ENCODE measurements at places on chromosomes 1 and 21.
A peak's percentile ranks its signal among the peaks of the same experiment; 100 is the strongest.

DNA sequence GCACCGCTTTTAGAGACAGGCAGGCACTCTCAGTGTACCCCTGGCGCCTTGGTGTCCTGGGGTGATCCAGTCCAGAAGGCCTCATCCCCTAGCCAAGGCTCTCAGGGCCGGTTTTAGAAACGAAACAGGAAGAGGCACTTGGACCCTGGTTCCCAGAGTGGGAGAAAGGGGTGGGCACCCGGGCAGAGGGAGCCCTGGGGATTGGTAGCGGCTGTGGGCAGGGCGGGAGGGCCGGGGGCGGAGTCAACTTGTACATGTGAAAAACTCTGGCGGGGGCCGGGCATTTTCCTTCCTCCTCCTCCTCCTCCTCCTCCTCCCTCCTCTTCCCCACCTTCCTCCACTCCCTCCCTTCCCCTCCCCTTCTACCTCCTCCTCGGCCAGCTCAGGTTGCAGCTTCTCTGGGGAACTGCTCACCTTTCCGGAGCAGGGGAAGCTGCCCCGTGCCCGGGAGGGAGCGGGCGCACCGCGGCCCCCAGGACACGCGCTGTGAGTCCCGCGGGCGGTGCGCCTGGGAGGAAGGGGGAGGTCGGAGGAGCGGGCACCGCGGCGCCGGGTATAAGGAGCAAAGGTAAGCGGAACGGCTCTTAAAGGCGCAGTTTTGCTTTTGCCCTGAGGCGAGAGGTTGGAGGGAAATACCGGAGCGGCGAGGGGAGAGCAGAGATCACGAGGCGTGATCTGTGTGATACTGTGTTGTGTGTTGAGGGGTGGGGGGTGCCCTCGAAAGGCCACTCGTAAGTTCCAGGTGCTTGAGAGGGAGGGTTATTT, at the start of gene CDK18:
Gene CDK18, plus strand, starts transcription at position 359 of the 765 bp plus-strand sequence. CDS start 18,499 bp downstream, outside the sequence.
- no peak for DNase-seq

GRCh38 chr1:234970731-234971476, 157.7 kb downstream of the TOMM20 start:
- DNase-seq, result peak; percentile 93

GRCh38 chr1:67630438-67631045, 54.5 kb upstream of the GADD45A start:
- DNase-seq, result no peak

DNA sequence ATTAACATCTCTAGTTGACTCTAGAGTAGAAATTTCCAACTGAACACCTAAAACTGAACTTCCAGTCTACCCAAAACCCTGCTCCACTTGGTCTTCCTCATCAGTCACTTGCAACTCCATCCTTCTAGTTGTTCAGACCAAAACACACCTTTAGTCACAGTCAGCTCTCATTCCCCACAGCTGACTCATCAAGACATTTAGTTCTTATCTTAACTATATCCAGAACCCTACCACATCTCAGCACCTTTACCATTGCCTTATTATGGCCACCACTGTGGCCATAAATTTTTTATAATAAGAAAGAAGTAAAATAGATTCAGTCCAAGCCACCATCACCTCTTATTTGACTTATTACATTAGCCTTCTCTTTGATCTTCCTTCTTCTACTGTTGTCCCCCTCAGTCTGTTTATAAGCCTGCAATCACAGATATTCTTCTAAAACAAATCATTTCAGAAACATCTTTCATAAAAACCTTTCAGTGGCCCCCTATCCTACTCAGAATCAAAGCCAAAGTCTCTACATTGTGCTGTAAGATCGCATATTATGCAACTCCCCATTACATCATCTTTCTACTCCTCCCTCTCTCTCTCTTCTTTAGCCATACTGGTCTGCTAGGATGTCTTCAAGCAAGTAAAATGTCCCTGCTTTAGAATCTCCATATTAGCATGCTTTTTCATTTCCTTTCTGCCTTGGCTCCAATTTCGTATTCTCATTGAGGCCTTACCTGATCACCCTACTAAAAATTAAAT, 275.9 kb downstream of the LRRC40 start:
- no peak for DNase-seq

GRCh38 chr1:182315167-182315556, 76.4 kb downstream of the GLUL start:
- DNase-seq, result no peak

DNA sequence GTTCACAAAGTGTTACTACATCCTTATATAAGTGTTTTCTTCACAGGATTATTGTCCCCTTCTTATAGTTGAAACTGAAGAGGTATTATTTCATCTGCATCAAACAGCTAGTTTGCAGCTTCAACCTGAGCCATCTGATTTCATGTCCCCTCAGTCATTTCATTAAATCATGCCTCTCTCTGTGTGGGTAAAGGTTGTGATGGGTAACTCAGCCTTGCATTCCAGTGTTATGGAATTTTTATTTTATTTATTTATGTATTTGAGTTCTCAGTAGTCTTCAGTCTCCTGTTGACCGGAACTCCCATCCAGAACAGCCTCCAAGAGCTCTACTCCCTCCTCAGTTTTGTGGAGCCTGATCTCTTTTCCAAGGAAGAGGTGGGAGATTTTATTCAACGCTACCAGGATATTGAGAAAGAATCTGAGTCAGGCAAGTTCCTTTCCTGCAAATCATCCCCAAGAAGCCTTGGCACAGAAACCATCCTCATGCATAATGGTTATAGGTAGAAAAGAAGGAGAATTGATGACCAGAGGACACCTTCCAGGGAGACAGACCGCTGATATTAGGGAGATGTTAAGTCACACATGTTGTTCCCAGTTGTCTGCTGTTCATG, 21.8 kb downstream of the CHD1L start:
- no peak for DNase-seq

DNA sequence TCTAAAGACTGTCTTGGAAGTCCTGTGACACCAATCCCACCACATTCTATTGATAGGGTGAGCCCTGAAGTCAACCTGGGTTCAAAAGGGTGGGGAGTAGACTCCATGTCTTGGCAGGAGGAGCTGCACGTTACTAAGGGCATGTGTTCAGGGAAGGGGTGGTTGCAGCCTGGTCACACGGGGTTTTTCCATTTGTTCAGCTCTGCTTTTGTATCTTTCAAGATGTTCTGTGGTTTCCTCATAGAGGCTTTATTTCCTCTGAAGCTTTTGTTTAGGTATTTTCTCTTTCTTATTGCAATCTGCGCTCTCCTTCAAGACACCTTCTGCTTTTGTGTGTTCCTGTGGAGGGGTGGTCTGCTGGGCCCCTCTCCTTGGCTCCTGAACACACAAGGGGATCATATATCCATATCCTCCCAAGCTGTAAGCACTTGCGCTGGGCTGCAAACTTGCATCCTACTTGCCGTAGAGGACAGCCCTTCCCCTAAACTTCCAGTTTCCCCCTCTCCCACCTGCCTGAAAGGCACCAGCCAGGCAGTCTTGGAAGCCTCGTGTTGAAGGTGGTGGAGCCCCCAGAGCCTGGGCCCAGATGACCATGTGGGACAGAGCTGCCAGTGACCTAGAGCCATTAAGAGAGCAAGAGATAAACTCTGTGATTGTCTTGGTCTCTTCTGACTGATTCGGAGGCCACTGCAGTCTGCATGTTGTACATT, 62.5 kb upstream of the TRAPPC10 start:
- no peak for DNase-seq

GRCh38 chr1:90308421-90308820, 313.5 kb downstream of the ZNF326 start:
- DNase-seq, result no peak

- no peak for DNase-seq
Measured at GRCh38 chr1:110948038-110948810, 15.5 kb downstream of the LRIF1 start.

- no peak for DNase-seq
Measured at GRCh38 chr1:36888811-36889477, 145.4 kb downstream of the GRIK3 start.

- no peak for DNase-seq
Measured at GRCh38 chr1:76250271-76250670, 175.7 kb downstream of the ST6GALNAC3 start.

- no peak for DNase-seq
Measured at GRCh38 chr21:33302796-33303195, 22.0 kb upstream of the IFNAR1 start.

- no peak for DNase-seq
Measured at GRCh38 chr1:168032029-168032428, 95.2 kb upstream of the MPC2 start.

- peak; percentile 66 for DNase-seq
Measured at GRCh38 chr1:2612591-2613365, 20.0 kb downstream of the MMEL1 start.

GRCh38 chr1:21325731-21326387, 35.6 kb upstream of the ECE1 start:
- DNase-seq, result no peak

- no peak for DNase-seq
Measured at GRCh38 chr1:156080241-156080862, 1.9 kb downstream of the MEX3A start.

DNA sequence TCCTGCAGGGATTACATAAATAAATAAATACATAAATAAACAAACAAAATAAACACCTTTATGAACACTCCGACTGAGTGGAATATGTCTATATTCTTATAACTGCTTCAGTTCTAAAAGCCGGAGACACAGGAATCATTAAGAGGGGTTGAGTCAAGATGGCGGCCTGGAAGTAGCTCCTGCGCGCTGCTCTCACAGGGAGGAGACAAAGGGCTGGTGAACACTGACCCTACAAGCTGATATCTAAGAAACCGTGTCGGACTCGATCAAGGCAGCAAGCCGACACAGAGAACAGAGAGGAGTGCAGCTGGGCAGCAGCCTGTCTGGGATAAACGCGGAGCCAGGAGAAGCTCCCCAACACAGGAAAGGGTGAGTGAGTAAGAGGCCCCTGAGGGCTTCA, 1098.6 kb upstream of the NCAM2 start:
- DNase-seq, result no peak

- no peak for DNase-seq
Measured at GRCh38 chr1:95002540-95003432, 70.0 kb downstream of the ALG14 start.

- DNase-seq, result no peak
Measured at GRCh38 chr1:241181471-241181870, 175.5 kb downstream of the RGS7 start.

- peak; percentile 62 for DNase-seq
Measured at GRCh38 chr1:54124472-54124871, 28.3 kb downstream of the CDCP2 start.

- DNase-seq, result no peak
Measured at GRCh38 chr1:110328274-110328673, 10.9 kb upstream of the RBM15 start.

GRCh38 chr1:201335174-201335870, 42.2 kb downstream of the TNNT2 start:
- DNase-seq, result peak; percentile 30

DNA sequence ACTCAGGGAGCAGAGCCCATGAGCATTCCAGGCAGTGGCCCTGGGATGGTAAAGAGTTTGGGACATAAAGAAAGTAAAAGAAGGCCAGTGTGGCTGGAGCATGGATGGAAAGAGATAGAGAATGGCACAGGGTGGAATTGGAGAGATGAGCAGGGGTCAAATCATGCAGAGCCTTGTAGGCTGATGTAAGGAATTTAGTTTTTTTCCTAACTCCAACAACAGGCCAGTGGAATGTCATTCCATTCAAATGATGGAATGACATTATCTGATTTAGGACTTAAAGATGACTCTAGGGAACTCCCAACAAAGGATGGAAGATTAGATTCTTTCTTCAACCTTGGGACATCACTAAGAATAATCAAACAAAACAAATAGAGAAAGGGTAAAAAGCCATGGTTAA, 12.8 kb upstream of the S100A2 start:
- DNase-seq, result no peak
